ENCODE measurements at places on chromosomes 11 and 22. TPM values are rescaled to one million over a fixed set of nuclear protein-coding genes. Genes with fewer than 3 reads are reported as not detected.

The MRPL11 gene
- 35.2 TPM for total RNA-seq

The GTSE1 gene
- 1.3 TPM for total RNA-seq

The SHANK2 gene
- 0.09 TPM for total RNA-seq

The GRIK4 gene
- total RNA-seq: not detected

The TRIOBP gene
- 141 TPM for total RNA-seq

The KRTAP5-2 gene
- total RNA-seq: not detected

The KLHL35 gene
- 1.3 TPM for total RNA-seq

The CELSR1 gene
- total RNA-seq: 20.2 TPM

The RAB38 gene
- total RNA-seq: 0.65 TPM

The ASRGL1 gene
- 2.1 TPM for total RNA-seq

The TMX2 gene
- 45.0 TPM for total RNA-seq

The HBE1 gene
- total RNA-seq: not detected

The CDC42EP1 gene
- total RNA-seq: 8.2 TPM

The TRIM6 gene
- total RNA-seq: 1.5 TPM

The HOATZ gene
- total RNA-seq: not detected

The TMEM134 gene
- total RNA-seq: 21.1 TPM

The OR2AG1 gene
- not detected for total RNA-seq

The ANKK1 gene
- not detected for total RNA-seq

The BTBD18 gene
- total RNA-seq: not detected

The KCNA4 gene
- not detected for total RNA-seq

The ACRV1 gene
- total RNA-seq: not detected

The CASP1 gene
- total RNA-seq: 28.2 TPM

The MYO7A gene
- total RNA-seq: 17.3 TPM

The GGTLC2 gene
- total RNA-seq: not detected

The PIK3IP1 gene
- 38.1 TPM for total RNA-seq

Data from dermis lymphatic vessel endothelial cell (primary cell).